ENCODE measurements at places on chromosomes 7 and 10.
A peak's percentile ranks its signal among the peaks of the same experiment; 100 is the strongest.

GRCh38 chr10:131693766-131694165 is 207.0 kb upstream of the PPP2R2D start:
- no peaks in the 10 kb centered on the region for H3K27me3 ChIP-seq
- H3K4me3 ChIP-seq = no peak overlapping the region
- no peaks in the 10 kb centered on the region for H3K4me1 ChIP-seq
- H3K36me3 ChIP-seq = no peaks in the 10 kb centered on the region
- H3K27ac ChIP-seq = no peak overlapping the region

GRCh38 chr10:100186253-100187212 is 704 bp upstream of the ERLIN1 start:
- DNase-seq = peak; percentile 45
- H3K4me1 ChIP-seq = peaks cover 21% of the 10 kb centered on the region
- H3K27ac ChIP-seq = peak overlapping the region; percentile 89
- H3K4me3 ChIP-seq = peak overlapping the region; percentile 92
- H3K36me3 ChIP-seq = no peaks in the 10 kb centered on the region
- no peaks in the 10 kb centered on the region for H3K27me3 ChIP-seq

- no peaks in the 10 kb centered on the region for H3K36me3 ChIP-seq
- no peak overlapping the region for H3K4me3 ChIP-seq
- no peaks in the 10 kb centered on the region for H3K27me3 ChIP-seq
Measured at GRCh38 chr10:71513540-71513853, 116.8 kb downstream of the CDH23 start.

DNA sequence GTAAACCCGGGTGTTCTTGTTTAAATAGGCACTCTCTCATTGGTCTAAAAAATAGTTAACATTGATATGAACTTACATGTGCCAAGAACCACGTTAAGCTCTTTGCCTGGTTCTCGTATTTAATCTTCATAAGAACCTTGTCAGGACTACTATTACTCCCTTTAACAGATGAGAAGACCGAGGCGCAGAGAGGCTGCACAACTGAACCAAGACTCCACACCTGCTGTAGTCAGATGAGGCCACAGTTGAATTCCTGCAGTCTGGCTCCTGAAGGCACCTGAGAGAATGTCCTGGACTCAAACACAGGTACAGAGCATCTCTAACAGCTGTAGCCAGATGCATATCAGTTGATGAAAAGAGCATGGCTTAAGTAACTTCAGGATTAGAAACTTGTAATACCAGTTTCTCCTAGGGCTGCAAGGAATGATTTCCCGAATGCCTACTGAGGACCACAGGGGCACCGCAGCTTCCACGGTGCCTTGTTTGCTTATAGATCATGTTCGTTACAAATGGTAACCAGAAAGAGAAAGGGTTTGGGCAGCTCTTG is 9.5 kb downstream of the DDC start:
- no peak overlapping the region for H3K4me3 ChIP-seq
- H3K36me3 ChIP-seq = no peaks in the 10 kb centered on the region
- DNase-seq = no peak
- peak overlapping the region; percentile 37 for H3K27ac ChIP-seq

- DNase-seq = peak; percentile 90
- H3K4me3 ChIP-seq = no peak overlapping the region
- H3K27ac ChIP-seq = peak overlapping the region; percentile 80
- peaks cover 31% of the 10 kb centered on the region for H3K4me1 ChIP-seq
Measured at GRCh38 chr7:74587435-74588126, 69.9 kb upstream of the GTF2I start.

- no peaks in the 10 kb centered on the region for H3K27me3 ChIP-seq
- H3K36me3 ChIP-seq = no peaks in the 10 kb centered on the region
- no peak overlapping the region for H3K27ac ChIP-seq
- DNase-seq = no peak
Measured at GRCh38 chr7:50359258-50359994, 54.9 kb downstream of the IKZF1 start.

DNA sequence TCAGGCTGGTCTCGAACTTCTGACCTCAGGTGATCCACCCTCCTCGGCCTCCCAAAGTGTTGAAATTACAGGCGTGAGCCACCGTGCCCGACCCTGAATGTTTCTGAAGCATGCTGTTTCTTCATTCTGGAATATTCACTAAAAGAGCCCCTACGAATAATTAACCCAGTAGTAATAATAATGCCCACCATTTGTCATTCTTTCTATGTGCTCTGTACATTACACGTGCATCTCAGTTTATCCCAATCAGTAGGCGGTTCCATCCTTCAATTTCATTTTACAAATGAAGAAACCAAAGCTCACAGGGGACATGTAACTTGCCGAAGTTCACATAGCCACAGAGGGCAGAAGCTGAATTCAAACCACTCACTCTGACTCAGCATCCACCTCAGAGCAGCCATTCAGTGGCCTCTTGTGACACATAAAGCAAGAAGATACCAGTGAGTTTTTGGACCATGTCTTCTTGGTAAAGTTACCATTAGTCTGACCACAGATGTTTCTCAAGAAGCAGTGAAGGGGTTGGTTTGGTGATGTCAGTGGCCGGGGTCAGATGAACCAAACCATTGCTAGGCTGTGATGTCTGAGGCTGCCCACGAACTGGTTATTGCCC is 71.9 kb upstream of the DUSP5 start:
- peak overlapping the region; percentile 29 for H3K27ac ChIP-seq
- H3K4me1 ChIP-seq = peaks cover 7% of the 10 kb centered on the region
- H3K36me3 ChIP-seq = no peaks in the 10 kb centered on the region

- no peaks in the 10 kb centered on the region for H3K27me3 ChIP-seq
- no peak for DNase-seq
- H3K4me1 ChIP-seq = no peaks in the 10 kb centered on the region
- no peaks in the 10 kb centered on the region for H3K36me3 ChIP-seq
Measured at GRCh38 chr10:116298586-116298985, 25.6 kb upstream of the GFRA1 start.

DNA sequence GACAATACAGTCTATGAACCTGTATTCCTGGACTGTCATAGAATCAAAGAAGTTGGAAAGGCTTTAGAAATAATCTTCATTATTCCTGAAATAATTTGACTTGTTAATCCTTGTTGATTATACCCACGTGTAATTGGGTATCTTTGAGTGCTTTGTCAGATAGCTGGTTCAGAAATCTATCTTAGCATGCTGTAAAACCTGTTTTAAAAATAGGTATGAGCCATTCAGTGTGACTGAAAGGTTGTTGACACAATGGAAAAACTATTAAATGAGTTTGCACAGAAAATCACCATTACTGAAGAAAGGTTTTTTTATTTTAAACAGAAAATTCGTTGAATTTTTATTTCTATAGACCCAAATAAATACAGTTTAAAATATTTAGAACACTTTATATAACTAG is 38.7 kb downstream of the PHTF2 start:
- DNase-seq = no peak
- no peaks in the 10 kb centered on the region for H3K36me3 ChIP-seq
- H3K27me3 ChIP-seq = no peaks in the 10 kb centered on the region
- H3K27ac ChIP-seq = peak overlapping the region; percentile 7

DNA sequence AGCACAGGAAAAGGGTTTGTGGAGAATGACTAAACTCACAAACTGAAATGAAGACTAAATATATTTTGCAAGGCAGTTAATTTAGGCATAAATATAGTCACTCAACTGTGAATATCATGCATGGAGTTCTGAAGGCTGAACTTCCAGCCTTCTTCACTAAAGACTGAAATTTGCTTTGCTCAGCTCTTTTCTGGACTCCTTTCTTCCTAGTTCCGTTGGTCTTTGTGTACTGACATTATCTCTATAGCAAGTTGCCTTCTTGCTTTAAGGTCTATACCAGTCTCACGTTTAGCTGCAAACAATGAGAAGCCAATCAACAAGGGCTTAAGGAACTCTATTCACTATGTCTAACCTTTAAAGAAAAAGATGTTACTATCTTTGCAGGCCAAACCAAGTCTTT is 22.6 kb downstream of the GARIN1A start:
- no peaks in the 10 kb centered on the region for H3K36me3 ChIP-seq
- H3K27me3 ChIP-seq = peaks cover 36% of the 10 kb centered on the region
- H3K4me1 ChIP-seq = no peaks in the 10 kb centered on the region
- no peak for DNase-seq
- no peak overlapping the region for H3K27ac ChIP-seq

- no peak overlapping the region for H3K27ac ChIP-seq
- H3K4me3 ChIP-seq = no peak overlapping the region
- no peaks in the 10 kb centered on the region for H3K36me3 ChIP-seq
- H3K27me3 ChIP-seq = no peaks in the 10 kb centered on the region
Measured at GRCh38 chr10:3530783-3531645, 254.0 kb downstream of the KLF6 start.

GRCh38 chr7:79361214-79361613 is 92.3 kb downstream of the MAGI2 start:
- no peak overlapping the region for H3K27ac ChIP-seq
- no peak for DNase-seq
- no peak overlapping the region for H3K4me3 ChIP-seq
- no peaks in the 10 kb centered on the region for H3K4me1 ChIP-seq
- no peaks in the 10 kb centered on the region for H3K27me3 ChIP-seq
- H3K36me3 ChIP-seq = no peaks in the 10 kb centered on the region

DNA sequence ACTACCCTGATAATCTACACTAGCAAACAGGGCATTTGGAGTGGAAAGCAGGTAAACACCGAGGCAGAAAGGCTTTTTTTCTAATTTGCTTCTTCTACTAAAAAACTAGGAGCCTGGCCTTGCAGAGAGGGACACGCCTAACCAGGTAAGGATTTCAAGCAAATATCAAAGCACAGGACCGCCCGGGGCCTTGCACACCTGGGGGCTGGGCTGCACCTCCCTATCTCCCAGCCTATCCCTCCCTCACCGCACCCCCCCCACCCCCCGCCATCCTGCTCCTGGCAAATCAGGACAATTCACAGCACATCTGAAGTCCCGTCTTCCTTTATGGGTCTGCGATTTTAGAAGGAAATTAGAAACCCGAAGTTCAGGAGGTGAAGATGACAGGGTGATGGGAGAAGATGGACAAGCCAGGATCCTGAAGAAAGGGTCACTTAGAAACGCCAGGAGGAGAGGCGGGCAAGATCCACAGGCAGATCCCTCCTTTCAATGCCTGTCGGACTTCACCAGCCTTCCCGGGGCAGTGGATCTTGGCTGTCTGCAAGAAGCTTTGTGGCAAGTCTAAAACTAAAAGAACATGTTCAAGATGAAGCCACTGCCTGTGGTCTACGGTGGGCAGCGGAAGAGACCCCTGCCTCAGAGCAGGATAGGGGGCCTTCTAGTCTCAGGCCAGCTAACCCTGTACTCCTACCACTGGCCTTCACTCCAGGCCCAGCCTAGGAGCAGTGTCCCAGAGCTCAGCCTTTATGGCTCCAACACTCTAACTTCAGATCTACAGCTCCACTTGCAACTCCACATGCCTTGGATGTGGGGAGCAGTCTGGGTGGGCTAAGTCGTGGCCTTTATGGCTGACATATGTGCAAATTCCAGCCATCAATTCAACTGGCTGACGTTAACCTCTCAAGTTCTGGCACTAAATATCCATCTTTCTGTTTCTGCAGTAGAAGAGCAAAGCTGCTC is 43.9 kb downstream of the TNS3 start:
- peak overlapping the region; percentile 80 for H3K27ac ChIP-seq
- no peaks in the 10 kb centered on the region for H3K27me3 ChIP-seq
- no peaks in the 10 kb centered on the region for H3K36me3 ChIP-seq
- peaks cover 76% of the 10 kb centered on the region for H3K4me1 ChIP-seq
- peak overlapping the region; percentile 41 for H3K4me3 ChIP-seq

DNA sequence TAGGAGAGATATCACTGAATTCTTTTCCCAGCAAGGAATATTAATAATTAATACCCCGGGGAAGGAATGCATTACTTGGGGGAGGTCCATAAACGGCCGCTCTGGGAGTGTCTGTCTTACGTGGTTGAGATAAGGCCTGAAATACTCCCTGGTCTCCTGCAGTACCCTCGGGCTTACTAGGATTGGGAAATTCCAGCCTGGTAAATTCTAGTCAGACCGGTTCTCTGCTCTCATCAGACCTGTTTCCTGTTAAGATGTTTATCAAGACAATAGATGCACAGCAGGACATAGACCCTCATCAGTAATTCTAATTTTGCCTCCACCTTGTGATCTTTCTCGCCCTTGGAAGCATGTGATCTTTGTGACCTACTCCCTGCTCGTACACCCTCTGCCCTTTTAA is 162.8 kb upstream of the KCND2 start:
- H3K36me3 ChIP-seq = no peaks in the 10 kb centered on the region
- H3K4me1 ChIP-seq = no peaks in the 10 kb centered on the region
- DNase-seq = no peak
- no peak overlapping the region for H3K4me3 ChIP-seq
- H3K27me3 ChIP-seq = no peaks in the 10 kb centered on the region

DNA sequence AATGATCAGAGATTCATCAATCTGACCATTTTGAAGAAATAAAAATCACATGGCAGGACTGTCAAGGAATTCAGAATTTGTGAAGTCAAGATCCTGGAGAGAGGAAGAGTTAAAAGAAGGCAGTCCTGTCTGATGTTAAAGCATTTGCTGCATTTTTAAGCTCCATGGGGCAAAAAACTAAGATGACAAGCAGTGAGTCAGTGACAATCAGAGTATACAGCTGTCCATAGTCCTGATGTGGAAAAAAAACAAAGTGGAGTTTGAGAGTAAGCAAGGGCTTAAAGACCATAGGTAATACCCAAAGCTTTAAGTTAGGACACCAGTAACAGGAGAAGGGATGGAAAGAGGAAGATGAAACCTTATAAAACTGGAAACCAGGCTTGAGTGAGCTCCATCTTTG is 412.7 kb upstream of the ANKRD30A start:
- H3K36me3 ChIP-seq = no peaks in the 10 kb centered on the region
- H3K27me3 ChIP-seq = no peaks in the 10 kb centered on the region
- no peaks in the 10 kb centered on the region for H3K4me1 ChIP-seq
- no peak for DNase-seq

DNA sequence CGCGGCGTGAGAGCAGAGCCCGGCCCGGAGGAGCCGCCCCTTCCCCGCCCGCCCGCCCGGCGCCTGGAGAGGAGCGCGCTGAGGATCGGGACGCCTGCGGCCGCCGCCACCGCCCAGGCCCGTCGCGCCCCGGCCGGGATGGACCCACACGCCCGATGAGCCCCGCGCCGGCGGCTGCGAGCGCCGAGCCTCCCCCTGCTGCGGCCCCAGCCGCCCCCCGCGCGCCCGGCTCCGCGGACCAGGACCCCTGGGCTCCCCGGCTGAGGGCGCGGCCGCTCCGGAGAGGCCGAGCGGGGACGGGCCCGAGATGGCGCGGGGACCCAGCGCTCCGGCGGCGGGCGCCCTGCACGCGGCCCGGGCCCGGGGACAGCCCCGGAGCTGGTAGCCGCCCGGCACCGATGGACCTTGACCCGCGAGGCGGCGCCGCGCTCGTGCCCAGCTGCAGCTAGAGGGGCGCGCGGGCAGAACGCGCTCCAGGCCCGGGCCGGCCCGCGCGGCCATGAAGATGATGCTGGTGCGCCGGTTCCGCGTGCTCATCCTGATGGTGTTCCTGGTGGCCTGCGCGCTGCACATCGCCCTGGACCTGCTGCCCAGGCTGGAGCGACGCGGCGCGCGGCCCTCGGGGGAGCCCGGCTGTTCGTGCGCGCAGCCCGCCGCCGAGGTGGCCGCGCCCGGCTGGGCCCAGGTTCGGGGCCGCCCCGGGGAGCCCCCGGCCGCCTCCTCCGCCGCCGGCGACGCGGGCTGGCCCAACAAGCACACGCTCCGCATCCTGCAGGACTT is 520 bp downstream of the FAM20C start:
- H3K27me3 ChIP-seq = no peaks in the 10 kb centered on the region
- H3K36me3 ChIP-seq = no peaks in the 10 kb centered on the region
- peak overlapping the region; percentile 97 for H3K4me3 ChIP-seq

GRCh38 chr10:29493697-29494096 is 141.1 kb downstream of the SVIL start:
- no peaks in the 10 kb centered on the region for H3K36me3 ChIP-seq
- no peaks in the 10 kb centered on the region for H3K4me1 ChIP-seq
- H3K4me3 ChIP-seq = no peak overlapping the region
- no peaks in the 10 kb centered on the region for H3K27me3 ChIP-seq
